ENCODE measurements at places on chromosomes 12 and 14.

- DNase-seq: no peak
Measured at GRCh38 chr14:52202151-52202550, 65.3 kb upstream of the PTGDR start.

DNA sequence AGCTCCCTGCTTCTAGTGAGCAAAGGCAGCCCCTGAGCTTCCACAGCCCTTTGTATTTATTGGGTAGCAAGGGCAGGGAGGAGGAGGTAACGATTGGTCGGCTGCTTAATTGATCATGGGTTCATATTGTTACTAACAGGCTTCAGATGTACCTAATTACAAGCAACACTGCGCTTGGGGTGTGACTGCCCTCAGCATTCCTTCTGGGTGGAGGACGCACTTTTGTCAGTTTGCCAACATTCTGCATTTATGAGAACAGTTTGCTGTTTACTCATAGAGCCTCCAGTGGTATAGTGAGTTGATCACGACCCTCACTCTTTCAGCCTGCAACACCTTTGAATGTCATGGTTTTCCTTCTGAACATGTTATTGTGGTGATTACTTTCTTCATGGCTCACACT lies 9.6 kb downstream of the TSHR start:
- DNase-seq: no peak

DNA sequence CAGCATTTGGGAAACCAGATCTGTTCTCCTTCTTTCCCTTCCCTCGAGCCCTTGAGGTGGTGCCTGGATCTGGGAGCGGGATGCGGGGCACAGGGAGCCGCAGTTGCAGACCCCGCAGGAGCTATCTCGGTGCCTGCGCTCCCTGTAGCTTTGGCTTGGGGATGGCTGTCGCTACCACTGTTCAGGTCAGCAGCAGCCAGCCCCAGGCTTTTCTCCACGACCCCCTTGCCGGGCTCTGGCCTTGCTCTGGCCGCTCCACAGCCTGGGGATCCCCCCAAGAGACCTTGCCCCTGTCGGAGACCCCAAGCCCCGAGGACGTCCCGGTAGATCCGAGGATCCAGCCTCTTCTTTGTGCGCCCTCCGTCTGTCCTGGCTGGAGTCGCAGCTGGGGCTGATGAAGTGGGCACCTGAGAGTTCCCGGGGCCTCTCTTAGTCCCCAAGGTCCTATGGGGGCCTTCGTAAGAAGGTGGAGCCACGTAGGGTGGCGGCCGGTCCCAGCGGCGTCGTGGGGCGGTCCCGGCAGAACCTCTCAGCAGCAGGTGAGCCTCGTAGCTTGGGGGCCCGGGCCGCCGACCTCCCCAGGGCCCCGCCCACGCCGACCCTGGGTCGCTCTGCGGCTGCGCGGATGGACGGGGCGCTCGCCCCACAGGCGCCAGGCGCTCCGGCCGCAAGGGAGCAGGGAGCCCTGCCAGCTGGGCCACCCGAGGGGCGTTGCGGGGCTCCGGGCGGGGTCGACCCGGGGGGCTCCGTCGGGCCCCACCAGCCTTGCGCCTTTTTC lies 1.3 kb downstream of the DDN start:
- DNase-seq: no peak

DNA sequence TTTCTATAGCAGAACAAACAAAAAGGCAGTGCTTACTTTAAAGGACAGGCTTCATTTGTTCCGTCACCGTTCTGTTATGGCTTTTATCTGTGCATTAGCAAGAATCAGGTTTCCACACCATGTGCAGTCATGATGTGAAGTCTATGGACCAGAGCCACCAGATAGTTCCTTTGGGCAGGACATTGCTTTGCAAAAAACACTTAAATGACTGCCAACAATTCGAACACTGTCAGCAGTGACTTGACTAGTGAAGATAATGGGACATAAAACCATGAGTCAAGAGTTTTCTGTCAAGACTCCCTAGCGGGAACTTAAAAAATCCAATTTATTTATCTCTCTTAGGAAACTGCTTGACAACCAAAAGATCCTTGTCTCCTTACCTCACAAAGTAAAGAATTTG lies 80.3 kb downstream of the NKX2-1 start:
- DNase-seq: no peak

DNA sequence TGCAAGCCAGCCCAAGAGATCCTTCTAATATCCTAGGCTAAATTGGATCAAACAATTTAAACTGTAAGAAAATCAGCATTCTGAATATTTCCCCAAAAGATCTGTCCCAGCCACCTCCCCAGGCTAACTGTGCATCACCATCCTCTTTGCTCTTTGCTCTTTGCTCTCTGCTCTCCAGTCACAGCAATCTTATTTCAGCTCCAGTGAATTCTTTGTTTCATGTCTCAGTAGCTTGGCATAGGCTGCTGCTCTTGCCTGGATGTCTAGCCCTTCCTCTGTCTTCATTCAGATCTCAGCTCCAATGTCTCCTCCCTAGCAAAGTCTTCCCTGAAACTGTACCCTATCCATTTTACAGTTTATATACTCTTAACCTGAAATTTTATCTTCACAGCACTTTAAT lies 399.8 kb upstream of the USP15 start:
- DNase-seq: no peak

- peak; percentile 19 for DNase-seq
Measured at GRCh38 chr14:72024043-72024407, 91.8 kb downstream of the RGS6 start.

GRCh38 chr14:60736494-60736893 lies 1.9 kb downstream of the MNAT1 start:
- no peak for DNase-seq

- DNase-seq: no peak
Measured at GRCh38 chr14:66853311-66853710, 335.9 kb upstream of the GARIN2 start.

DNA sequence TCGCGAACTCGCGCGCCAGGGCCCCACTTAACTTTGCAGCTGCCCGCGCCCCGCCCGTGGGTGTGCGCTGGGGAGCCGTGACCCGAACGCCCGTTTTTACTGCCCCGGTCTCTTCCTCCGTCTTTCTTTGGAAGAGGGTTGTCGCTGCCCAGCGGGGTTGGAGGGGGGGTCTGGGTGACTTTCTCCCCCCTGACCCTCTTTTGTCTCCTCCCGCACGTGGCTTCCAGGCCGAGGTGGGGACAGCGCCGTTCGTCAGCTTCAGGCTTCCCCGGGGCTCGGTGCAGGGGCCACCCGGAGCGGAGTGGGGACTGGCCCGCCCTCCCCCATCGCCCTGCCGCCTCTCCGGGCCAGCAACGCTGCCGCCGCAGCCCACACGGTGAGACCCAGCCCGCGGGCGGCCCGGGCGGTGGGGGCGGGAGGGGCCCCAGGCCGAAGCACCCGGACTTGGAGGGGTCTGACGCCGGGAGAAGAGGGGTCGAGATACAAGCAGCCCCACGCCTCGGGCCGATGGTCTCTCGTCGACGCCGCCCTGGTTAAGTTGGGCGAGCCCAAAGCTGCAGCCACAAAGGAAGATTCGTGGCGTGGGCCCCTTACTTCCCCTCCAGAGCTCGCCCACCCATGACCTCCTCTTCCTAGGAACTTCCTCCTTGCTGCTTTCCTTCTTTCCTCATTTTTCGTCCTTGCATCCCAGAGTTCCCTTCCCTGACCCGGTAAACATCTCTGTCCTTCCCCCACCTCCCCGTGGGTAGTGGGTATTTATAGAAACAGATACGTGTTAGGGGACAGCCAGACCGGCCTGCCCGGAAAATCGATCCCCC lies 1.2 kb downstream of the DYRK2 start:
- DNase-seq: peak; percentile 27

DNA sequence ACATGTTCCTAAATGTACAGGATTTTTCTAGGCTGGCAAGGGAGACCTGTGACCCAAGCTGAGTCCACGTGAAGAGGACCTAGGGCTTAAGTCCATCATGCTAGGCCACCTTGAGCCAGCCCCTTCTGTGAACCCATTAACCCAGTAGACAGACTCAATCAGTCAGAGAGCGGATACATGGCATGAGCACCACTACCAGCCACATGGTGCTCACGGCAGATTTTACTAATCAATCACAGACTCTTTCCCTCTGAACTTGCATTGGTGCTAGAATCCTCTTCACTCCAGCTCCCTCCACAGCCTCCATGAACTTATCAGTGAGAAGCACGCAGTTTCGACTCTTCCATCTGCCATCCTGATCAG lies 9.0 kb downstream of the PHETA1 start:
- no peak for DNase-seq

- no peak for DNase-seq
Measured at GRCh38 chr12:93964936-93965335, 183.4 kb upstream of the PLXNC1 start.

DNA sequence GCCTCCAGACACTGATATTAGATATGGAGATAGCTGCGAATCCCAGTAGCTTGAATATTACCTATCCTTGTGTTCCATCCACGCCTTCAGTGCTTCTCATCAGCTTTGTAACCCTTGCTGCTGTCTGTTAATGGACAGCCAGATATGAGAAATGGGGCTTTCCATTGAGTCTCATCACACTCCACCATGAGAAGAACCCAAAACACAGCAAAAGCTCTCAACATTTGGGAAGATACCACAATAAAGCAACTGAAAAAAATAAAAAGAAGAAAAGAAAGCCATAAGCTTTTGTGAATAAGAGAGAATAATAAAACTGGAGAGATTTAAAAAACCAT lies 225.4 kb downstream of the GALC start:
- DNase-seq: no peak

- no peak for DNase-seq
Measured at GRCh38 chr12:4489556-4489955, 43.9 kb upstream of the FGF6 start.

DNA sequence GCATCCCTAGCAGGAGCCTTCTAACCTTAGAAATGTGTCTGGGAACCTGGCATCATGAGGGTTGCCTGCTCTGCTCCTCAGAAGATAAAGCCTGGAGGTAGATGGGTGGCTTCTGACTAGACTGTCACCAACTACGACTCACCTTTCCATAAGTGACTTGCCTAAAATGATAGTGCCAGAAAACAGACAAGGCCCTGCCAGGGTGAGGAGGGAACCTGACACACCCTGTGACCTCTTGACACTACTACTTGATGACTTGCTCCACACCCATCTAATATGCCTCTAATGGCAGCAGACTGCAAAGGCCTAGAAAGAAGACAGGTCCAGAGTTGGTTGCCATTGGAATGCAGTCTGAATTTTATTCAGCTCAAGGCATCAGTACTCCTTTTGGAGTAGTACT lies 9.4 kb downstream of the RNF41 start:
- DNase-seq: no peak

- no peak for DNase-seq
Measured at GRCh38 chr12:80894179-80894578, 43.6 kb downstream of the LIN7A start.

GRCh38 chr12:63919756-63920155 lies 75.3 kb downstream of the SRGAP1 start:
- DNase-seq: no peak

DNA sequence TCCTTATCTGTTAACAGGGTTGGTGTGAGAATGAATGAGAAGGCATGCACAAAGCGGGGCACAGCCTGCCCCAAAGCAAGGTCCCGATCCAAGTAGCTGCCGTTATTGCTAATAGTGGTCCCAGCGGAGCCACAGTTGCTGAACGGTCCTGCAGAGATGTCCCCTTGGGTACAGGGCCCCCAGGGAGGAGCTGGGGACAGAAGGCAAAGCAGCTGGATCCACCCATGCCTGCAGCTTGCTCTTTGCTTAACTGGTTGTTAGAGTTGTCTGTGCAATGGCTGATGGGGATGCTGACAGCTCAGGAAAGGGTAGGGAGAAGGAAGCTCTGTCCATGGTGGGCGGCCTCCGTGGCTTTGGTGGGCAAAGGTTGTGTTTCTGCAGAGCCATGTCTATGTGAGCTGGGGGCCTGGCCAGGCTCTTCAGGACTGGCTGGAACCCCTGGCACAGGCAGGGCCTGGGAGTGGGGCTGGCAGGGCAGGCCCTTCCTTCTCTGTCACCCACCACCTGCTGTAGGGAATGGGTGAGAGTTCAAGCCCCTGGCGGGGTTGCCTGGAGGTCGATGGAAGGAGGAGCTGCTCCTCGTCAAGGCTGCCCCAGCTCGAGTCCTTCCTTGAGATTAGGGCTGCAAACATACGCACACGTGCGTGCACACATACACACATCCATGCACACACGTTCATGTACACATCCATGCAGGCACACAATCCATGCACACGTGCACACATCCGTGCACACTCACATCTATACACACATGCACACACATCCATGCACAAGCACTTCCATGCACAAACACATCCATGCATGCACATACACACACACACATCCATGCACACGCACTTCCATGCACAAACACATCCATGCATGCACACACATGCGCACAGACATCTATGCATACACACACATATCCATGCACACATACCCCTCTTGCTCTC lies 35.4 kb downstream of the NOC4L start:
- DNase-seq: no peak
